ENCODE measurements at places on chromosomes 2 and 18. TPM values are rescaled to one million over a fixed set of nuclear protein-coding genes. Genes with fewer than 3 reads are reported as not detected.
A peak's percentile ranks its signal among the peaks of the same experiment; 100 is the strongest.

DNA sequence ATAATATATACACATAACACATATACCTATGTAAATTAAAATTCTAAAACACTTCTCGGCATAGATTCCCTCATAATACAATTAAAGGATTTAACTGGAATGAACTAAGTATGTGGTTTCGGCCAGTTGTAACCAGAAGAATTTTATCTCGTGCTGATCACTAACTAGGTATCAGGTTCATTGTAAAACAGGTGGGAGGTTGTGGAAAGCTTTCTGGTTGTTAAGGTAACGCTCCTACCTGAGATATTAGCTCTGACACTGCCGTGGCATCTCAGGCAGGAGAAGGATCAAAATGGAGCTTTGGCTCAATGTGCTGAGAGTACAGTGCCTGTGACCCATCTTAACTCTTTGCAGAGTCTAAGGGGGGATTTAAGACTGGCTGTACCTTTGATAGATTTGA lies 42.5 kb downstream of the SLC9A2 start:
- H3K36me3 ChIP-seq, result no peaks in the 10 kb centered on the region
- no peaks in the 10 kb centered on the region for H3K27me3 ChIP-seq
- no peak for DNase-seq
- H3K4me1 ChIP-seq, result peaks cover 28% of the 10 kb centered on the region
- H3K27ac ChIP-seq, result no peak overlapping the region

- no peak overlapping the region for H3K27ac ChIP-seq
- peaks cover 3% of the 10 kb centered on the region for H3K36me3 ChIP-seq
- H3K4me1 ChIP-seq, result peaks cover 3% of the 10 kb centered on the region
These were observed 24.7 kb downstream of the RAPH1 start for GRCh38 chr2:203510256-203510940.

GRCh38 chr2:45193581-45193980 lies 184.3 kb upstream of the SIX2 start:
- H3K27ac ChIP-seq, result no peak overlapping the region
- peaks cover 23% of the 10 kb centered on the region for H3K27me3 ChIP-seq

DNA sequence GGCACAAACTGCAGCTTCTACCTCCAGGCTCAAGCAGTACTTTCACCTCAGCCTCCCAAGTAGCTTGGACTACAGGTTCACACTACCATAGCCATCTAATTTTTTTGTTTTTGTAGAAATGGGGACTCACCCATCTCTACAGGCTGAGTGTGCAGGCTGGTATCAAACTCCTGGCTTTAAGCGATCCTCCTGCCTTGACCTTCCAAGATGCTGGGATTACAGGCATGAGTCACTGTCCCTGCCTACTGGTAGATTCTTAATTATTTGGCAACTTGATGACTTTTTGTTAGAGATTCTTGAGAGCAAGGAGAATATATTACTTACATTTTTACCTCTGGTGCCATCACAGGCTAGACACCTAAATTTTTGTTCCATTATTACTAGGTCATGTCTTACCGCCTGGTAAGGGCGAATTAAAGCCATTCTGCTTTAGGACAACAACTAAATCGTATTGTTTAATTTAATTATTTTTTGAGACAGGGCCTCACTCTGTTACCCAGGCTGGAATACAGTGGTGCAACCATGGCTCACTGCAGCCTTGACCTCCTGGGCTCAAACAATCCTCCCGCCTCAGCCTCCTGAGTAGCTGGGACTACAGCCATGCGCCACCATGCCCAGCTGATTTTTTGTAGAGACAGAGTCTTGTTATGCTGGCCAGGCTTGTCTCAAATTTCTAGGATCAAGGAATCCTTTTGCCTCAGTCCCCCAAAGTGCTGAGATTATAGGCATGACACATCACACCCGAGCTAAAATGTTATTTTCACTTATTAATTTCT lies 15.7 kb downstream of the DYNC1I2 start:
- no peak for DNase-seq
- H3K27me3 ChIP-seq, result no peaks in the 10 kb centered on the region
- no peak overlapping the region for H3K27ac ChIP-seq
- H3K36me3 ChIP-seq, result peaks cover 8% of the 10 kb centered on the region
- peaks cover 5% of the 10 kb centered on the region for H3K4me1 ChIP-seq
- no peak overlapping the region for H3K4me3 ChIP-seq

DNA sequence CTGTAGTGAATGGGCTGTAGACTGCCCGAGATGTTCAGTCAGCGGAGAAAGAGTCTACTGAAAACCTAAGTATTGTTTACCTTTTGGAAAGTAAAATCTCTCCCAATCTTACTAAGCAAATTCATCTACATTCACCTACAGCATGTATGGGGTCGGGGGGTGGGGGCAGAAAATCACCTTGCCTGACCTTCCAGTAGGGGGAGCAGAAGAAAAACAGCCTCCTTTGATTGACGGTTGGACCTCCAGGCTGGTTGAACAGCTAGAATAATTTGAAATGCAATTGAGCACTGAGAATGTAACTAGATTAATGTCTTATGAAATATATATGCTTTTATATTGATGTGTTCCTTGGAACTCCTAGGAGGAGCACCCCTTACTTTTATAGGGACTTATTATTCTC lies 10.0 kb downstream of the LRATD1 start:
- H3K27me3 ChIP-seq, result peaks cover 5% of the 10 kb centered on the region
- no peak for DNase-seq
- no peaks in the 10 kb centered on the region for H3K36me3 ChIP-seq
- H3K4me1 ChIP-seq, result no peaks in the 10 kb centered on the region
- H3K27ac ChIP-seq, result no peak overlapping the region

DNA sequence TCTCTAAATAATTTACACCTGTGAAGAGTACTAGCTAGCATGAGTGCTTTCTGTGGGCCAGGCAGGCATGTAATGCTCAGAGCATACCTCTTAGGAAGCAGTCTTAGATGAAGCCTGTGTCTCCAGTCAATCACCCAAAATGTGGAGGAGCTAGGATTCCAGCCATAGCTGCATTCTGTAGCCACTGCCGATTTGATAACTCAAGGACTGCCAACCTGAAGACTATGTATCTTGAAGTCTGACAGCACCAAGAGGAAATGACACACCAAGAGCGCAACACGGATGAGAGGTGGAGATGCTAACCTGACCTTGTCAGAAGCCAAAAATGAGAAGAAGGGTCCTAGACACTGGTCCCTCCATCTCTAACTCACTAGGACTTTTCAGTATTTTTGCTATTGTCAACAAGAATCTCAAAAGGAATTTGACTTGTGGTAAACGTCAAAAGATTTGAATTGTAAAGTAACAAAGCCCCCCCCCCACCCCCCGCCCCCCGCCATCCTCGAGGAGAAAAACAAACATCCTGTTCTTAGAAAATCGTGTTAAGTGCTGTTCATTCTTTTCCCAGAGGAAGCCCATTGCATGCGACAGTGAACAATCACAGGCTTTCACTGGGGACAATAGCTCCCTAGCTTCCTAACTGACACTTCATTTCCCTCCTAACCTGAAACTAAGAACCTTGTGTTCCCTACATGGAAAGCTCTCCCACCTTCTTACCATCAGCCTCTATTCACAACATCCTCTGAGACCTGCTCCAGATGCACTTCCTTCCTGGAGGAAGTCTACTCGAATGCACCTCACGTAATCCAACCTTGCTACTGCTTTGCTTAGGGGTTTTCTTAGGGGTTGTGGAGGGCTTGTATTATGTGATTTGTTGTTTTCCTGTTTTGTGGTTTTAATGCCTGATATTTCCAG lies 14.7 kb downstream of the CDC42EP3 start:
- peaks cover 51% of the 10 kb centered on the region for H3K36me3 ChIP-seq
- peaks cover 71% of the 10 kb centered on the region for H3K4me1 ChIP-seq
- H3K4me3 ChIP-seq, result peak overlapping the region; percentile 17

DNA sequence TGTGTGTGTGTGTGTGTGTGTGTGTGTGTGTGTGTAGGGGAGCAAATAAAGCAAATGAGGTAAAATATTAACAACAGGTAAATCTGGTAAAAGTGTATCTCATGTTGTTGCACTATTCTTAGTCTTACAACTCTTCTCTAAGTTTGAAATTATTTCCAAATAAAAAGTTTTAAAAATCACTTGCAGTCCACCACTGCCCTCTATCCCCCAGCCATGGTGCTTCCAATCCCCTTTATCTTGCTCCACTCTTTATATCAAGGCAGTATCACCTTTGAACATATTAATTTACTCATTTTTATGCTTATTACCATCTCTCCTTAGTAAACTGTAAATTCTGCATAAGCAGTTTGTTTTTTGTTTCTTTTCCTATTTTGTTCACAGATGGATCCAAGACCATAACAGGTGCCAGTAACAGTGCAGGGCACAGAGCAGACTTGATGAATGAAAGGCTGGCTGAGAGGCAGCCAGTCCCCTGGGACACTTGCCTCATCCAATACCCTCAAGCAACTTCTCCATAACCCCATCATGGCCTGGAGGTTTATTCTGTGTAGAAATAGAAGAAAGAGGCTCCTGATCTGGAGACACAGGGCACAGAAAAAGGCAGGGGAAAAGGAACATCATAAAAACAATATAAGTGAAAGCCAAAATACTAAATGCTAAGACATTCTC lies 67.6 kb downstream of the LDAH start:
- peaks cover 30% of the 10 kb centered on the region for H3K36me3 ChIP-seq
- no peaks in the 10 kb centered on the region for H3K4me1 ChIP-seq
- H3K27ac ChIP-seq, result no peak overlapping the region
- DNase-seq, result no peak
- no peak overlapping the region for H3K4me3 ChIP-seq

GRCh38 chr2:216680951-216681629 lies 14.3 kb downstream of the IGFBP5 start:
- H3K27me3 ChIP-seq, result peaks cover 5% of the 10 kb centered on the region
- no peaks in the 10 kb centered on the region for H3K36me3 ChIP-seq
- DNase-seq, result no peak

DNA sequence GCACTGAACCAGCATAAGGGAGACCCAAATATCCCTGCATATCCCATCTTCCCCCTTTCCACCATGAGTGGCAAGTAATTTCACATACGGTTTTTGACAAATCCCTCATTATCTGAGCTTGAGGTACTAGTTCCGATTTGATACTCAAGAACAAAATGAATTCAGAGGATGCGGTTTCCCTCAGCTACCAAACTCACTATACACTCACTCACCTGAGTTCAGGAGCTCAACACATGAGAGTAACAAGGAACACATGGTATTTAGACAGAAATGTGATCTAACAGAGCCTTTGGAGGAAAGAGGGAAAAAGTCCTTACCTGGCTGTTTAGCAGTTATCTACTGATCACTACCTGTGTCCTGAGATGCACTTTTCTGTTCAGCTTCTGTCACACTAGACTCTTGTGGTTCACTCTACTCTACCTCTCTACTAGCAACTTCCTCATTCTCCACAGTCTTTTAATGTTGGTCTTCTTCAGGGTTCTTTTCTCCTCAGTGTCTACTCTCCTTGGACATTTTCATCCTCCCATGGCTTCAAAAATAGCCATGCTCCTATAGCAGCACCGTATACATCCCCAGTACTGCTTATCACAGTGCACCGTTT lies 25.1 kb downstream of the ASXL2 start:
- peaks cover 39% of the 10 kb centered on the region for H3K4me1 ChIP-seq
- no peak overlapping the region for H3K4me3 ChIP-seq
- peaks cover 3% of the 10 kb centered on the region for H3K36me3 ChIP-seq
- H3K27me3 ChIP-seq, result no peaks in the 10 kb centered on the region
- peak overlapping the region; percentile 1 for H3K27ac ChIP-seq
- peak; percentile 19 for DNase-seq

- H3K4me1 ChIP-seq, result no peaks in the 10 kb centered on the region
- no peak for DNase-seq
- H3K27me3 ChIP-seq, result no peaks in the 10 kb centered on the region
These were observed 214.8 kb upstream of the PID1 start for GRCh38 chr2:229485857-229486256.

DNA sequence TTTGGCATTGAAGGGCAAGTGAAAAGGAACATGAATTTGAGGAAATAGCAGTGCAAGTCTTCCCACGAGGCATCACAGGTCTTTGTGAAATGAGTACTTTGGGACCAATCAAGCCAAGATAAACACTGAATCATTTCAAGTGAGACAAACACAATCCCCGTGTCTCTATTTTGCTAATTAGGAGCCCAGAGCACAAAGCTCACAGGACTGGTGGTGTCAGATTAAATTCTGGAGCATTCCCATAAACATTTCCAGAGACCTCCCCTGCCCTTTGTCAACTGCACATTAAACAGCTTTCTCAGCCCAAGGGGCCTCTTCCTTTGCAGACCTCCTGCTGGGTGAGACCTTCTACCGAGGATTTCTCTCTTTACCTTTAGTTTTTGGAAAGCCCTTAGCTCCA lies 50.7 kb downstream of the DAPL1 start:
- H3K4me3 ChIP-seq, result no peak overlapping the region
- no peak overlapping the region for H3K27ac ChIP-seq
- peaks cover 3% of the 10 kb centered on the region for H3K27me3 ChIP-seq

DNA sequence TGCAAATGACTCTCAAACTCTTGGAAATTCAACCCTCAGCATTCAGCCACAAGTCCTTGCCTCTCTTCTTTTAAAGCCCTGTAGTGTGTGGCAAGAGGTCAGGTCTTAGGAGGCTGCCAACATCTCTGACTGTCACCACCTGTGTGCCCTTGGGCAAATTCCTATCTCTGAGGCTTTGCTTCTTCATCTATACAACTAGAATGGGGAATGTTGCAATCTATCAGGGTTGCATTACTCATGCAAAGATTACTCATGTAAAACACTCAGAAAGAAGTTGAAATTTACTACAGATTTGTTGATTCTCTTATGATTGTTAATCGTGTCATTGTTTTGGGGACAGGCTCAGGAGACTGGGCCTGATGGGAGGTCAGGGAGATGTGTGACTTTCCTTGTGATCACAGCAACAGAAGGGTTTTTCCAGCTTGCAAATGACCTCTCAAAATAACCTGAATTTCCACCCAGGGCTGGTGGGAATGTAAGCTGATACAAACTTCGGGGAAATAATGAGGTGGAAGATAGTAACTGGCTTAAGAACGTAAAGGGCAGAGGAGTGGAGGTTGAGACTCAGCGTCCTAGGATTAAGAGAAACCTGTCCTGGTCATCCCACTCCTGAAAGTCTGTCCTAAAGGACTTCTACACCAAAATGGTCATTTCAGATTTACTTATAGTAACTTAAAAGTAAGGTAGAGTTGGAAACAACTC lies 32.1 kb upstream of the SIGLEC15 start:
- no peak for DNase-seq
- H3K4me3 ChIP-seq, result no peak overlapping the region
- H3K36me3 ChIP-seq, result no peaks in the 10 kb centered on the region

DNA sequence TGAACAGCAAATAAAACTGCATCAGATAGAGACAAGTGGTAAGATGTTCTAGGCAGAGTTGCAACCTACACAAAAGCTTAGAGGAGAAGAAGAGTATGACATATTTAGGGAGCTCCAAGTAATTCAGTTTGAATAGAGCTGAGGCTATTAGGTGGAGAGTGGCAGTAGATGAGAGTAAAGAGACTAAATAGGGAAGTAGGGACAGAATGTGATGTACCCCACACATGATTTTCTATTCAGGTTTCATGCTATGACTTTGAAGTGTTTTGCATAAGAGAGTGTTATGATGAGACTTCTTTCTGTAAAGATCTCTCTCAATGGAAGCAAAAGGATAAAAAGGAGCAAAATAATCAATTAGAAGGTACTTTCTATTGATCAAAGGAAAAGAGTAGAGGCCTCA lies 206.8 kb upstream of the ERBB4 start:
- no peaks in the 10 kb centered on the region for H3K4me1 ChIP-seq
- no peaks in the 10 kb centered on the region for H3K27me3 ChIP-seq
- H3K27ac ChIP-seq, result no peak overlapping the region
- DNase-seq, result no peak
- no peaks in the 10 kb centered on the region for H3K36me3 ChIP-seq

Gene ALLC
- total RNA-seq, result not detected

Gene AGXT
- total RNA-seq, result not detected

Gene GPR35
- 4.1 TPM for total RNA-seq

Gene EMX1
- not detected for total RNA-seq

Gene RASGRP3
- total RNA-seq, result 13.7 TPM

Gene C2orf66
- 0.44 TPM for total RNA-seq

Gene FOXI3
- total RNA-seq, result not detected

Gene PARD3B
- total RNA-seq, result 0.50 TPM

Gene ABHD1
- total RNA-seq, result 0.25 TPM

Gene C2orf92
- total RNA-seq, result 7.4 TPM

Gene MERTK
- total RNA-seq, result 0.20 TPM

Gene TPO
- 0.22 TPM for total RNA-seq

Gene SPP2
- not detected for total RNA-seq

Measured in activated CD4-positive, alpha-beta T cell treated with anti-CD3 and anti-CD28 coated beads, Interleukin-2, amount 10 ng/mL, durations not matched to agents 7 days and 5 days (primary cell).